Muscle of arm (tissue), 14 donors: ENCODE measurements at places on chromosomes 7 and 10. TPM values are rescaled to one million over a fixed set of nuclear protein-coding genes. Genes with fewer than 3 reads are reported as not detected.

DNA sequence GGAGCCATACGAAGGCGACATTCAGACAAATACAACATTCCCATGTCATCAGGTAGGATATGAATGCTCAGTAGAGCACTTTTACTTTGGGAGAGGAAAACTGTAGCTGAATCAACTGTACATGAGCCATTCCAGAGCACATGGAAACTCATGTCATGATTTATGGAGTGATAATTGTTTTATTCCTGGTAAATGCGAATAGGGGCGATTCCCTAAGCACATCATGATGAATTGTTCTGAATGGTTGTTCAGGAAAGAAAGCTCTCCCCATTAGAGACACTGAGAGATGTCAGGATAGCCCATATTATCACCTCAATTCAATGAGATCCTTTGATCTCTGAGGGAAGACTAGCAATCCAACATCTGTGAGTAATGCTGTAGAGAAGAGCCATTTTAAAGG, 243.6 kb downstream of the FOXP2 start:
- no peak for DNase-seq

Gene ACTL6B
- polyA plus RNA-seq, result 0.21 TPM

- DNase-seq, result no peak
Observed at GRCh38 chr7:17580141-17580540, 281.7 kb downstream of the AHR start.

GRCh38 chr10:125134916-125135770, 25.2 kb downstream of the CTBP2 start:
- no peak for DNase-seq
